DND-41 (cell line): ENCODE measurements at places on chromosomes 1 and 21.

DNA sequence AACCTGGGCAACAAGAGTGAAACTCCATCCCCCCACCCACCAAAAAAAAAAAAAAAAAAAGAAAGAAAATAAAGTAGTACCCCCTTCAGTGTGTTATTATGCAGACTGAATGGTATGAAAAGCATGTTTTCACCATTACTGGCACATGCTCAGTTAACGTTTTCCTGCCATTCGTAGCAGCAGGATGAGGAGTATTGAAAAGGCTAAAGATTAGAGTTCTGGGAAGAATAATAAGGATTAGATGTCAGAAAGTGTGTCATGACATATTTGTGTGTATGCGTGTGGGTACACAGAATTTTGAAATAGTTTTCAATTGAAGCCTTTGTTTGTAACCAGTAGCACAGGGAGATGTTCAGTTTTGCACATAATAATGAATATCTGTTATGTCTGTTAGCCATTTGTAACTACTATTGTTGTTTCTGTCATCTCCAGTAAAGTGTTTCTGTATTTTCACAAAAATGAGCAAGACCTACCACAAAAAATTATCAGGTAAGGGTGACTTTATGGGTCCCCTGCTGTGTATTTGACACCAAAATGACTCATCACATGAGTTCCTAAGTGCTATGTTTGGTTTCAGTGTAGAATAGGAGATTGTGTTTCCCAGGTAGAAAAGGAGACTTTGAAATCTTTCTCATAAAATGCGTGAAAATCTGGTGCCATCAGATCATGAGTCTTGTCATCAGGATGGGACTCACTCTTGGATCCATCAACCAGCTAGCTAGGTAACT is 358.9 kb downstream of the DISC1 start:
- no peak for DNase-seq

DNA sequence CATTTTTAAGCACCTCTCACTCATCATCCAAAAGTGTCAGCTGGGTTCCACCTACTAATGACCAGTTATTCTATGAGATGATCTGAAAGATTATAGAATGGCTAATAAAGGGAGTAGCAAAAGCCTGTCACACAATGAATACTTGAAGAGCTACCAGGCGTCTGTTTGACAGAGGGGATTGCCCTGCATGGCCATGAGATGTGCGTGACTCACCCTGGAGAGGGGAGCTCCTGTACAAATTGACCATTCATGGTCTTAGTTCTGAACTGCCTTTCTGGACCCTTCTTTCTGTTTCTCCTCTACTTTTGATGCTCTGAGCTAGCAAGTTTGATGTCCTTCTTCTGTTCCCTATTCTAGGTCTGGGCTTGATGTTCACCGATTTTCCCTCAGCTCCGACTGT is 85.2 kb upstream of the ABCD3 start:
- DNase-seq = no peak

DNA sequence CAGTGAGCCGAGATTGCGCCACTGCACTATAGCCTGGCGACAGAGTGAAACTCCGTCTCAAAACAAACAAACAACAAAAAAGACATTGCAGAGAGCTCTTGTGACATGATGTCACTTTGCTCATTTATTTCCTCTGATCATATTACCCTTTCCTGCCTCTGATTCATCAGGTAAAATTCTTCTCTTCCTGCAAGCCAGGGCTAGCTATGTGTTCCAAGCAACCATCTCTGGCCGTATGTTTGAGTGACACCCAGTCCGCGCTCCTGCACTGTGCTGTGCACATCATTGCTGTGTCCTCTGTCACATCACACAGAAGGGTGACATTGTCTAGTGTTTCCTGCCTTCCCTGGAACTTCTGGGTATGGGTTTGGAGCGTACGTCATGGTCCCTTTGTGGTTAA is 251.3 kb downstream of the PCP4 start:
- DNase-seq = no peak

GRCh38 chr1:191696354-191696753 is 461.9 kb upstream of the RGS18 start:
- no peak for DNase-seq

DNA sequence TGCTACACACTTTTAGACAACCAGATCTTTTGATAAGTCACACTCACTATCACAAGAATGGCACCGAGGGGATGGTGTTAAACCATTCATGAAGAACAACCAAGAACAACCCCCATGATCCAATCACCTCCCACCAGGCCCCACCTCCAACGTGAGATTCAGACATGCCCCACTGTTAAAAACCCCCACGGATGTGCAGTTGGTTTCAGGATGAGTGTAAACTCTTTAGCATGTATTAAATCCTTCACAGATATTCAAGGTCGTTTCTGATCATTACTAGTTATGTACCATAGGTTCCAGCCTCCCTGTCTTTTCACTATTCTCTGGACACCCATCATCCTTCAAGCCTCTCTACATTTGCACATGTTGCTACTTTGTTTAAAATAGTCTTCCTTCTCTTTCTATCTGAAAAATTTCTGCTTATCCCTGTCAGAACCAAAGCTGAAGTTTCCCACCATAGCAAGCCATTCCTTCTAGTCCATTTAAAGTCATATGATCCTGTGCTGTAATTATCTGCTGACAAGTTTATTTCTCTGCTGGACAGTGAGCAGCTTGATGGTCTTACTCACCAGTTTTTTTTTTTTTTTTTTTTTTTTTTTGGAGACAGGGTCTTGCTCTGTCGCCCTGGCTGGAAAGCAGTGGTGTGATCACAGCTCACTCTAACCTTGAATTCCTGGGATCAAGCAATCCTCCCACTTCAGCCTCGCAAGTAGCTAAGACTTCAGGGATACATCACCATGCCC is 36.8 kb downstream of the MAP10 start:
- DNase-seq = no peak

- DNase-seq = no peak
These were observed 310.9 kb downstream of the MATN1 start for GRCh38 chr1:30412241-30413110.

GRCh38 chr1:58047265-58047858 is 499.2 kb downstream of the OMA1 start:
- DNase-seq = peak; percentile 45

DNA sequence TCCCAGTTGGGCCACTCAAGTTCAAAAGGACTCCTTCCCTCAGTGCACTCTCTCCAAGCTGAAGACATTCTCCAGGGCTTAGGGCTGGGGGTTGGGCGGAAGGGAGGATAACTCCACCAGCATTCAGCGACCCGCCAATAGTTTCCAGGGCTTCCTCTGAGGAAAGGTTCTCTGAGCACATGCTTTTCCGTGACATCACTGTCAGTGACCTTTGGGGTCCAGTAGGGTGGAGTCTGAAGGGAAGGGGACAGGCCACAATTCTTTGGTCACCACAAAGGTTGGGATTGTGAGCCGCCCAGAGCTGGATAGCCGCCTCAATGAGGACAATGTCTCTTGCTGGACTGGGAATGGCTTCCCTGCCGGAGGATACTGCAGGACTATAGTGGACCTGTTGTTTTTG is 22.8 kb upstream of the RXRG start:
- DNase-seq = no peak

- no peak for DNase-seq
These were observed 99.1 kb downstream of the ASTN1 start for GRCh38 chr1:177065430-177065829.

DNA sequence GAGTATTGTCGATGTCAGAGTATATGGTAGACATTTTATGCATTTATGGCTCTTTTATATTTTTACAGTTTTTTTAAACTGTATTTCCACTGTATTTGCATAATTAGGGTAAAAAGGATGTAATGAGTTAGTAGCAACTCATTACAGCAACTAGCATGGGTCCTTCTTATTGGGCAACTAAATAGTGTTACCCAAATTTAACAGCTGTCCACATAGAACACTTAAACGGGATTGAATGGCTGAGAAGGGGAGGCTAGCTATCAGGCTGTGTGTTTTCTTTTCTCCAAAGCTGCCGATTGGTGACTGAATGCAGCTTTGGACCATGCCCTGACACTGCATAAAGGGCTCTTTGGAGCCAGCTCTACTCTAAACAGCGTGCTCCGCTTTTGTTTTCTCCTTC is 75.4 kb downstream of the PTPRC start:
- no peak for DNase-seq

- no peak for DNase-seq
These were observed 5.8 kb downstream of the KCNJ10 start for GRCh38 chr1:160064164-160064563.

GRCh38 chr1:23825762-23826522 is 713 bp upstream of the HMGCL start:
- DNase-seq = no peak
